ENCODE measurements at places on chromosomes 12 and 14.

- no peak for DNase-seq
Observed at GRCh38 chr12:47636908-47637780, 68.7 kb downstream of the RPAP3 start.

DNA sequence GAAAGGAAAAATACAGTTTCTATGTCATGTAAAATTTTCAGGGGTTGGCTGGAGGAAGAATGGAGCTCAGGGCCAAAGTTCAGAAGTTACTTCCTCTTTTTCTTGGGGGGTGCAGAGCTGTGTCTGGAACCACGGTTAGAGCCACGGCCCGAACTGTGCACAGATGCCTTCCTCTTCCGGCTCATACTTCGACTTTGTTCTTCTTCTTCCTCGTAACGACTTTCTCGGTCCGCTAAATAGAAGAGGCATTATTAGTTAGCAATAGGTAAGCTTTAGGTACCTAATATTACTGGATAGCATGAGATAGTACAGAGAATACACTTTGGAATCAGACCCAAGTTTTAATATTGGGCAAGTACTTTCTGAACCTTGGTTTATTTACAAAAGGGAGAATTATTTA is 31.2 kb downstream of the SUPT16H start:
- DNase-seq: peak; percentile 15

DNA sequence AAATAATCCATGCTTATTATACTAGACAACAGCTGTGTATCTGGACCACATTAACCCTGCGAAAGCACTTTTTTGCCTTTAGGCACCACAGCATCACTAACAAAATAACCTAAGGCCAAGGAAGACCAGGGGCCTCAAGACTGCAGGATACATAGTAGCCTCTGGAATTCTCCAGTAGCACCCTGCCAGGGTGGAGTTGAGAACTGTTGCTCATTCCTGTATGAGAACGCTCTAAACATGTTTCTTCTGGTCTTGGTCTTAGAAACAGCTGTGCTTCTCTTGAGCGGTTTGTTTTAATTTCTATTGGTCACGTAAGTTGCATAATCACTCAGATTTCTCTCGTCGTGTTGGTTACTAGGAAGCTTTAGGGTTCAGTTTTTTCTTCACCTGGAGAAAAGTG is 7.9 kb downstream of the B4GALNT3 start:
- DNase-seq: no peak

- no peak for DNase-seq
Observed at GRCh38 chr12:69417741-69418167, 52.4 kb upstream of the FRS2 start.

DNA sequence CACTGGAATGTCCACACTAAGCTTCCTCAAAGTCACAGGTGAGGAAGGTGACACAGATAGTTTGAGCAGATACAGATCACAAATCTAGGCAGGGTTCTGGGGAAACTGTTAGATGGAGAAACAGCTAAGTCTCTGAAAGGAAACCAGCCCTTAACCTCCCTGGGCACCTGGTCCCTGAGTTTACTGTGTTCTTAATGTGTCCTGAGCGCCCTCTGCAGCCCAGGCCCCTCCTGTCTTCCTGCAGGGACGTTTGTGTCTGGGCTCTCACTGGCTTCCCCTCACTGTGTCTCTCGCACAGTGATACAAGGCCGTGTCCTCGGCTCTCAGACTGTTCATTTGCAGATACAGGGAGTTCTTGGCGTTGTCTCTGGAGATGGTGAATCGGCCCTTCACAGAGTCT is 684.3 kb downstream of the TMEM121 start:
- DNase-seq: no peak

- no peak for DNase-seq
Observed at GRCh38 chr12:5556033-5556614, 124.2 kb downstream of the NTF3 start.

GRCh38 chr14:36975834-36976233 is 196.6 kb downstream of the SLC25A21 start:
- no peak for DNase-seq

DNA sequence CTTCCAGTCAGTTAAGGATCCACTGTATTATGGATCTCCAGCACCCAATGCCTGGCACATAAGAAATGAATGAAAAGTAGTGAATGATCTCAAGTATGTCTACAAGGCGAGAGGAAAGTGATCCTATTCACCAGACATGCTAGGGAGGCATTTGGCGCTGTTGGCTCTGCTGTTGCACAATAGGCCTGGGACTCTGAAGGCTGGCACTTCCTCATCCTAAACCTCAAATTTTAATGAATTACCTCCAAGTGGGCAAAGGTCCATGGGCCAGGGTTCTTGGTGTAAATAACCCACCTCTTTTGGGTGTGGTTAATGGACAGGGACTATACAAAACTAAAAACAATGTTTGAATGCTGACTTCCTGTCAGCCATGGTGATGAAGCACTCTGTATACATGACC is 173.4 kb upstream of the PZP start:
- DNase-seq: no peak

DNA sequence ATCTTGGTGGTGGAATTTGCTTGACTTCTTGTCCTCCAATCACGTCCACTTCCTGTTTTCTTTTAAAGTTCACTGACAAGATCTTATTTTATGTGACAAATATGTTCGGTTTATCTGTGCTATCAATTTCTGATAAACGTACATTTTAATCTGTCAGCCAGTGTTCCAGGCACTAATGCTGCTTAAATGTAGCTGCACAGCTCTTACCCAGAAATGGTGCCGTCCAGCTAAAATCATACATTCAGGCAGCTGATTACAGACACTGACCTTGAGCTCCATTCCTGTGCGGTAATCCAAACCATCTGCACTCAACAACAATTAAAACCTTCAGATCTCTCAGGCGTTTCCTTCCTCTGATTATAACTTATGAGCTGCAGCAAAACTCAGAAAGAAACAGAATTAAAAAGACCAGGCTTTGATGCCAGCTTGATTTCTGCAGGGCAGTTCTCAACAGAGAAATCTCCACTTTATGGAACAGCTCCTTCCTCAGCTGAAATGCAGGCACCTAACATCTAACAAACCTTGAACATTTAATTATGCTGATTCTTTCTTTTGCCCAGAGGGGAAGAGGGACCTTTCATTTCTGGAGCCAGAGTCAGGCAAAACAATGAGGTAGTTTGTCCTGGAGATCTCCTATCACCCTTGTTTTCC is 26.4 kb upstream of the RASSF3 start:
- DNase-seq: peak; percentile 10

- DNase-seq: no peak
Observed at GRCh38 chr14:88481794-88482193, 73.0 kb downstream of the PTPN21 start.

DNA sequence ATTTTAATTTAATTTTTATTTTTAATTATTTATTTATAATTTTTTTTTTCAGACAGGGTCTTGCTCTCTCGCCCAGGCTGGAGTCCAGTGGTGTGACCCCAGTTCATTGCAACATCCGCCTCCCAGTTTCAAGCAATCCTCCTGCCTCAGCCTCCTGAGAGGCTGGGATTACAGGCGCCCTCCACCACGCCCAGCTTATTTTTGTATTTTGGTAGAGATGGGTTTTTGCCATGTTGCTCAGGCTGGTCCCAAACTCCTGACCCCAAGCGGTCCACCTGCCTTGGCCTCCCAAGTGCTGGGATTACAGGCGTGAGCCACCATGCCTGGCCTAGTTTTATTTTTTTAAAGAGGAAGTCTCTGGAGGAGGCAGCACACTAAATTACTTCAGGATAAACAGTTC is 13.7 kb upstream of the PEBP1 start:
- no peak for DNase-seq

DNA sequence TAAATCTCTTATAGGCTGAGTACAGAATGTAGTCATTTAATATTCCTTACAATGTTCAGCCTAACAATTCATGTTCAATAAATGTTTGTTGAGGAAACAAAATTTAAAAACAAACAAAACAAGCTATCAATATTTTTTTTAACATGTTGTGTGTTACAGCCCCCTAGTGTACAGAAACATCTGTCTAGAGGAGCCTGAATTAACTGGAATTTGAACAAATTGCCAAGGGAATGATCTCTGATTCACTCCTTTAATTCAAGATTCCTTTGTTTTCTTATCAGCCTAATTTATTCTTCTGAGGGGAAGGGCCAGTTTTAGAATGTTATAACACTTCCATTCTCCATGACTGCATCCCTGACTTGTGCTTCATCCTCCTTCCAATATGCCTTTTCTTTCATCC is 127.2 kb downstream of the CMAS start:
- no peak for DNase-seq

- no peak for DNase-seq
Observed at GRCh38 chr14:22318951-22319350, 270.1 kb downstream of the DAD1 start.

DNA sequence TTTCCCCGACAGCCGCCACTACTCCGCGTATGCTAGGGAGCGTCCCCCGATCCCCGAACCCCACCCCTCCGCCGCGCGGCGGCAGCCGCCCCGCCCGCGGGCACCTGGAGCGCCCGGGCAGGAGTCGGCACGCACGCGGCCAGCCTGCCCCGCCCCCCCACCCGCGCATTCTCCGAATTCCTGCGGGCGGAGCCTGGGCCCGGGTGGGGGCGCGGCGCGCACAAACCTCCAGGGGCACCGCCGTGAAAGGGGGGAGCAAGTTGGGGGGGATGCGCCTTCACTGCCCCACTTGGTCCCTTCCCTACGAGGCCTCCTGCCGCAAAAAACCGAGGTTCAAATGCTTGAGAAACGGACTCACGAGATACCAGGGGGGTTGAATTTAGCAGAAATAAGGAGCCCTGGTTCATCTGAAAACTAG is 1.7 kb downstream of the AJUBA start:
- no peak for DNase-seq

GRCh38 chr12:64760808-64761573 is 1.8 kb upstream of the GNS start:
- DNase-seq: no peak

DNA sequence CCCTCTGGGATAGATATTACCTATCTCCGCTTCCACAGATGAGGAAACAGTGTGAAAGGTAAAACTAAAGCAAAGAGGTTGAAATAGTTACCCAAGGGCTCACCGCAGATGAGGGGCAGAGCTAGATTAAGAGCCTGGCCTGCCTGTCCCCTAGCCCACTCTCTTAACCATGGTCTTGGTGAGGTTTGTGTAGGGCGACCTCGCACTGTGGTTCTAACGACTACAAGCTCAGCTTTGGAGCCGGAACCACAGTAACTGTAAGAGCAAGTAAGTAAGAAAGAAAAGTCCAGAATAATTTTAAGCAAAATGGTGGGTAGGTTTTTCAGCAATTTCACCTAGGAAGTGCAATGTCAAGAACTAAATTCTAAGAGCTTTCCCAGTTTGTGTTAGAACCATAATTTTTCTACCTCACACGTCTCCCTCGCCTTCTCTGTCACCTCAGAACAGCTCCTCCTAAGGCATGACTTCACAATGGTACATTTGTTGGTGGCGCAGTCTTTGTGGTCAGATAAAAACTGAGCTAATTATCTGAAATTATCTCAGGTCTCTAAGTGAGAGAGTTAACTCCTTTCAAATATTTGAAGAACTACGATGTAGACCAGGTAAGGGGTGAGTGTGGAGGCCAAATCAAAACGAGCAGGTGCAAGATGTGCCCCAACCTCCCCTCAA is 64.8 kb downstream of the DAD1 start:
- no peak for DNase-seq

DNA sequence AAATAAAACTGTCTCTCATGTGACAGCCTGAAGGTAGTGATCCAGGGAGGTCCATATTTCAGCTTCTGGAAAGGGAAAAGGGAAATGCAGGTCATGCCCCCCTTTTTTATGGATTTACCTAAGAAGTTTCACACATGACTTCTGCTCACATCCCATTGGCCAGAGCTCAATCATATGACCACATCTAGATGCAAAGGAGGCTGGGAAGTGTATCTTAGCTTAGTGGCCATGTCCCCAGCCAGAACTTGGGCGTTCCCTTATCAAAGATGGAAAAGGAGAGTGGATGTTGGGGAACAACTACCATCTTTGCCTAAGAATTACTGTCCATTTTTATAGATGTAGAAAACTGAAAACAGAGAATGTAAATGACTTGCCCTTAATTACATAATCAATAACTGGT is 26.5 kb upstream of the CRADD start:
- no peak for DNase-seq

DNA sequence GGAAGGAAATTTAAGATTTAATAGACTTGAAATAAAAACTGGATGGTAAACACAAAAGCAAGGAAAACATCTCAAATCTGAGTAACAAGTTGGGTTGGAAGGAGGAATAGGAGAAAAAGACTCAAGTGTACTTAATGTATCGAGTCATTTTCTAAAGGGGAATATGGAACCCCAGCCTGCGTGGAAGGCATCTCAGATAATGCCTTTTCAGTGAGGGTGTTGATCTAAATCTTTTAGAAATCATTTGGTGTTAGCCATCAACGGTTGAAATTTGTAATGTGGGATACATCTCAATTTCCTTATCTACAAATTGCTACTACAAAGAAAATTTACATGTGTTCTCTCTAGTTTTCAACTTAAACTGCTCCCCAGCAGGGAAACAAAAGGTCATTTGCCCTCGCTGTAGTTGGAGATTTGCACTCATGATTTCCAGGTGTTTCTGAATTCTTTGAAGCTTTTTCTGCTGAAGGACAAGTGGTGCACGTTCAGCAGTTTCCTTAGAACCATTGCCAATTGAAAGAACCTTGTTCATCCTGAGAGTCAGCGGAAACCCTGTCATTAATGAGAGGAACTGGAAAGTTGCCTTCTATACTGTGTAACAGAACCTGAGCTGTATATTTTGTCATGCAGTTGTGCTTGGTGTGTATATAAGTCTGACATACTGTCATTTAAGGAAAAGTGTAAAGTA is 2.2 kb downstream of the PCBP2 start:
- no peak for DNase-seq

DNA sequence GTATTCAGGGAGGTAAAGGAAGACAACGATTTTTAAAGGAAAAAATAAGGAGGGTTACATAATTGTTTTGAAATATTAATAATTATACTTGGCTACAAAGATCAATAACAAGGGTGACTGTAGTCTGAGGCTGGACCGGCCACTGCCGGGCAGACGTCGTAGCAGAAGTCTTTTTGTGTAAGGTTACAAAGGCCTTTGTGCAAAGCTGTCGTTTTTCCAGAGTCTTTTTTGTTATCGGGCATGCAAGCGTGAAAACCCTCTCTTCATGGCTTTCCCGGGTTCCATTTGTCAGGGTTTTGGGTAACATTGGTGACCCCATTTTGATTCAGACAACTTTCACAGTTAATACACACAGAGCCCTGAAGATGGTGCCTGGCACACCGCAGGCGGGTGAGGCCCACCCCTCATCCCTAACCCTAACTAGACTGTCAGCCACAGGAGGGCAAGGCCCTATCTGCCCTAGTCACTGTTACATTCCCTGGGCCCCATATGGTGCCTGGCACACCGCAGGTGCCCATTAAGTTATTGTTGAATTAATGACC is 31.3 kb downstream of the RILPL1 start:
- peak; percentile 78 for DNase-seq

DNA sequence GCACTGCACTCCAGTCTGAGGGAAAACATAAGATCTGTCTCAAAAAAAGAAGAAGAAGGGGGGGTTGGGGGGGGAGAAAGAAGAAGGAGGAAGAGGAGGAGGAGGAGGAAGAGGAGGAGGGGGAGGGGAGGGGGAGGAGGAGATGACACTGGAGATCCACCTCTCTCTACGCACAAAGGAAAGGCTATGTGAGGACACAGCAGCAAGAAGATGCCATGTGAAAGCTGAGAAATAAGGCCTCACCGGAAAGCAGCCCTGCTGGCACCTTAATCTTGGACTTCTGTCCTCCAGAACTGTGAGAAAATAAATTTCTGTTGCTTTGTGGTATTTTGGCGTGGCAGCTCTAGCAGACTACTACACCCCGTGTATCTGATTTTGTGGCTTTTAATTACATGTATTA is 477.9 kb downstream of the MED13L start:
- no peak for DNase-seq
